ENCODE measurements at places on chromosomes 5 and 9.
A peak's percentile ranks its signal among the peaks of the same experiment; 100 is the strongest.

- no peak for DNase-seq
Measured at GRCh38 chr9:135281151-135281550, 193.7 kb downstream of the OLFM1 start.

GRCh38 chr9:95092262-95093072, 225.0 kb downstream of the FANCC start:
- peak; percentile 84 for DNase-seq

- no peak for DNase-seq
Measured at GRCh38 chr9:216866-217265, 2.2 kb downstream of the DOCK8 start.

DNA sequence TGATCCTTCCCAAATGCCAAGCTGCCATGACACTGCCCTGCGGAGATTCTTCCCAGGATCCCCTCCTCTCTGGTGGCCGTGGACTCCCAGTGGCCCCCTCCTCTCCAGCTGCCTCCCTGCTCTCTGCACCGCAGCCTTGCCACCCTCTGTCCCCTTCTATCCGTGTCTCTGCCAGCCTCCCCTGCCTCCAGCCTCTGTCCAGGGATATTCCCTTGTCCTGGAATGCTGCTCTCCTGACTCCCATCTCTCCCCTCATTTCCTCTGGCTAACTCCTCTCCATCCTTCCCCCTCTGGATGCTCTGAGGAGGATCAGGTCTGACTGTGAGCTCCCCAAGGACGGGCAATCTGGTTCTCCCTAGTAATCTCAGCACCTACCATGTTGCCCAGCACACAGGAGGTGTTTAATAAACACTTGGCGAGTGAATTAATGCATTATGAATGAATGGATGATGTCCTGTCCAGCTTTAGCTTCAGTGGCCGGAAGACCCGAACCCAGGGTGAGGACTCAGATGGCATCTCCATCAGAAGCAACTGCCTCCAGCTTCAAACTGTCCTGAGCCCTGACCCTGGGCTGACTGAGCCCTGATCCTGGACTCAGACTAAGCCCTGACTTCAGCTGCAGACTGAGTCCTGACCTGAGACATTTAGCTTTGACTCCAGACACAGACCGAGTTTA, 7.5 kb upstream of the CRB2 start:
- DNase-seq, result no peak

DNA sequence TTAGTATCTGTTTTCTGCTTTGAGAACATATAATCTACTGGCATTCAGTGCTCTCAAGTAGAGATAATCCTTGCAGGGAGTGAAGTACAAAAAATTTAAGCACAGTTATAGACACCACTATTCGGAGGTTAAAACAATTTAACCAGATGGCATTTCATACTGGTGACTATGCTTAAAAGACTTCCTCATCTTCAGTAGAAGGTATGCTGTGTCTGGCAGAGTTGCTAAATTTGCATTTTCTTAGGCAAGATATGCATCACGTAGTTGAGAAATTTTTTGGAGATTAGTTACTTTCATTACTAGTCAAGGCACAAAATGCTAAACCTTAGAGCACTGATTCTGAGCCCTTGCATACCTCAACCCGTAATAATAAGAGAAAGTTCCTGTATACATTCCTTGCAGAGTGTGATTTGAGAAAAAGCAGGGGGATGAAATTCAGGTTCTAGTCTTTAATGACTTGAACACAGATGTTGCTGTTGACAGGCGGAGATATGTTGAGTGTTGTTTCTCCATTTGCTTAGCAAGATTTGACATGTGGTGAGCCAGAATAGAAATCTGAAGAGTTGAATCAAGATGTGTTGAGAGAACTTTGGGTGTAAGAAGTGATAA, 70.8 kb upstream of the STARD4 start:
- peak; percentile 96 for DNase-seq

Measured in fibroblast of lung (primary cell).